Hematopoietic multipotent progenitor cell treated with erythropoietin and hydrocortisone succinate and interleukin-3 and kit ligand, for 8 days (in vitro differentiated cells): ENCODE measurements at places on chromosomes 4 and X.

DNA sequence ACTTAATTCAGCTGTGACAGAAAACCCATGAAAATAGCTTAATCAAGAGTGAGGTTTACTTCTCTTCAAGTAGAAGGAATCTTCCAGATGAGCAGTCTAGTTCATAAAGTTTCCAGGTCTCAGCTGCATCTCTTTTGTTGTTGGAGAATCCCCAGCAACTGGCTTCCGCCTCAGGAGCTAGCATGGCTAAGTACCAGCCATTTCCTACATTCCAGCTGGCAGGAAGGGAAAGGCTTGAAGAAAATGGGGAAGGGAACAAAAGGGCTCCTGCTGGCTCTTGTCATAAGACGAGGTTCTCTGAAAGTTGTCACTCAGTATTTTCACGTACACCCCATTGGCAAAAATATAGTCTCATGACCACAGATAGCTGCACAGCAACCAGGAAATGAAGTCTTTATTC, 27.3 kb upstream of the TRIM2 start:
- DNase-seq, result no peak

DNA sequence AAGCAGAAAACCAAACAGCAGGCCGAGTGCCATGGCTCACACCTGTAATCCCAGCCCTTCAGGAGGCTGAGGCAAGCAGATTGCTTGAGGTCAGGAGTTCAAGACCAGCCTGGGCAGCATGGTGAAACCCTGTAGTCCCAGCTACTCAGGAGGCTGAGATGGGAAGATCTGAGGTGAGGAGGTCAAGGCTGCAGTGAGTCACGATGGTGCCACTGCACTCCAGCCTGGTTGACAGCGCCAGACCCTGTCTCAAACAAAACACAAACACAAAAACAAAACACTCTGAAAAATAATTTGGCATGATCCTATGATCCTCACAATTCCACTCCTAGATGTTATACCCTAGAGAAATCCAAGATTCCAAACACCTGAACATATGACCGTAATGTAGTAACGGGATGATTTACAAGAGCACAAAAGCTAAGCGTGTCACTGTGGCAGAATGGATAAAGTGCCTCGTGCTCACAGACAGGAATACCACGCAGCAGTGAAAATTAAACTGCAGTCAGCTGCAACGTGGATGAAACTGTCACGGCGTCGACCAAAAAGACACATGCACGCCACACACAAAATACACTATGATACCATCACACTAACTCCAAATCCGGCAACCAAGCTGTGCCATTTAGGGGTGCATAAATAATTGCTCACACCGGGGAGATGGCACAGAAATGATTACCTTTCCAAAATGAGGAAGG, 1.7 kb downstream of the NELFA start:
- no peak for DNase-seq

DNA sequence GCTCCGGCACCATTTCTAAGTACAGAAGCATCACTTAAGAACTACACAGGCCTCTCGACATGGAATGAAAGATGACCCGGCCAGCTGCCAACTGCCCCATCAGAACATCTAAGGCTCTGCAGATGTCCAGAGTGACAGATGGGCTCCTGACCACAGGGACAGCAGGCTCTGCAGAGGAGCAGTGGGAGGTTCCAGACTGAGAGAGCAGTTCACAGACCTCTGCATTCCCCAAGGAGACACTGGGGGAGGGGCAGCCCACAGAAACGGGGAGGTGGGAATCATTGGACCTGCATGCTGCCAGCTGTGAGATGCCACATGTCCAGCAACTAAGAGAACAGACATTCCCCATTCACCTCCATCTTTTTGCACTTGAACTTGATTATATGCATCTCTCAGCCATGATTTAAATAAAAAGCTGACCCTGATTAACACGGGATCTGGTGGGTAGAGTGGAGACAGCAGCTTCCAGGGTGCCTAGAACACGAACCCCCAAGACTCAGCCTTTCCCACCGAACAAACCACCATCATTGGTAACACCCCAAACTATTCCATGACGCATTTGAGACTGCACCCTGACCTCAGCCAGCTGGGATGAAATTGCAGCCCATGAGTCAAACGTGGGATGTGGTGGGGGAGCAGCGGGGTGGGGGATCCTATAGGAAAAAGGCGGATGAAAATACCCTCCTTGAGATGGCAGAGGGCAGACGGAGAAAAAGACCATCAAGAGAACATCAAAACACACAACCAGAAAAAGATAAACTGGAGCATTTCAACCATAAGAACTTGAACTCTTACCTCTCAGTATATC, 47.2 kb downstream of the AFAP1 start:
- no peak for DNase-seq

DNA sequence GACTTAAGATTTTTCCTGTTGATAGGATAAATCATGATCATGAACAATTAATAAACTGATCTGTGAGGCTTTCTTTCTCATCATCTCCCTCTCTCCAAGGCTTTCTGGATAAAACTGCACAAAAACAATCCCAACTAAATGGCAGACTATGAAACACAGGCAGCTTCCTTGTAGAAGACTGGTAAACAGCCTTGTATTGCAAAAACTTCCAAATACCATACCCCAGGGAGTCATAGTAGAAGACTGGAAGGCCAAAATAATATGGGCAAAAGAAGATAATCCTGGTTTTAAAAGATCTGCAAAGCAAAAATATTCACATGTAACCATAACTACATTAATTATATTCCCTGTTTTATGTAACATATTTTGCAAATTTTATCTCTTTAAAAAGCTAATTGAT, 113.0 kb downstream of the ANAPC10 start:
- DNase-seq, result no peak

- DNase-seq, result no peak
Measured at GRCh38 chr4:139560406-139561104, 4.5 kb upstream of the SETD7 start.

- DNase-seq, result no peak
Measured at GRCh38 chr4:81621490-81621889, 149.8 kb upstream of the RASGEF1B start.

- DNase-seq, result peak; percentile 10
Measured at GRCh38 chr4:155582971-155583437, 83.6 kb upstream of the GUCY1A1 start.

GRCh38 chrX:33333271-33333670, 121.9 kb upstream of the DMD start:
- no peak for DNase-seq

DNA sequence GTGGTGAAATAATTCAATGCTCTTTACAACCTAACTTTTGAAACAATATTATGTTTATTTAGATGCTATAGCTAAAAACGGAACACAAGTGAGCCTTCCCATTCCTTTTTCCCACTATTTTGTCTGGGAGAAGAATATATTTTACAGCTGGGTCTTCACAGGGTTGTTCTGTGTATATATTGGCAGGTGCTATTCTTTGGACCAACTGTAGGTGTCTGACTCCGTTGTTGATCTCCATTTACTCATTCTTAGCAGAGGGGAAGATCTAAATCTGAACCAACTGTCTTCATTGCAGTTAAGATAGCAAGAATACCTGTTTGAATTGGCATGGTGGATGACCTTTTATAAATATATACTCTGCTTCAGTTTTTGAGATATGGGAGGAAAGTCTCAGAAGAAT, 257.4 kb downstream of the CFAP299 start:
- DNase-seq, result no peak

- DNase-seq, result no peak
Measured at GRCh38 chr4:28842271-28842670, 1877.9 kb upstream of the PCDH7 start.

DNA sequence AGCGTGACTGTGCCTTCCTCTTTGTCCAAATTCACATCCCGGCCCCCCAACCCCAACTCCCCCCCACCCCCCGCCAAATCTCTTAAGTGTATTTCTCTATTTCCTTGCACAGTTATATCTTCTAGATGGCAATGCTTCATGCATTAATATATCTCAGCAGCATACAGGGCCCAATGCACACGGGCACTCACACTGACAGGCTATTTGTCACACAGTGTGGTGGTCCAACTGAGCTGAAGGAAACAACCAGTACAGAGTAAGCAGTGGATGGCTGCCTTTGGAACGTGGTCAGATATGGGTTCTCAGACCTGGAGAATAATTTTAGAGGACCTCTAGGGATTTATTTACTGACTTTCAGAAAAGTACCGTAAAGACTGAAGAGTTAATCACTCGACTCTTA, 681 bp downstream of the EXOC1 start:
- DNase-seq, result peak; percentile 15

DNA sequence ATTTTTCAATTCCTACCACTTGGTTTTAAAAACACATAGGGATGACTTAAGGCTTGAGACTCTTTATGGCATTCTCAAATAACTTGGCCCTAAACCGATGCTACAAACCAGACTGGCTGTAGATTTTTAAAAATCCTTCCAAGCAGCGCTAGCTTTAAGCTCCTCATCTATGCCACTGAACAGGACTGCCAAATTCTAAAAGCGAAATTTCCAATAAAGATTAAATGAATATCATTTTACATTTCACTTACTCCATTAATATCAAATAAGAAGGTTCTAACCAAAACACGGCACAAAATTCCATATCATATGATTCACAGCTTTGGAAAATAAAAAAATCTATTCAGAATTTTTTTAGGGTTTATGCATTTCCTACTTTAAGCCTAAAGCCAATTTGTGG, 134.2 kb downstream of the FANCB start:
- DNase-seq, result no peak

DNA sequence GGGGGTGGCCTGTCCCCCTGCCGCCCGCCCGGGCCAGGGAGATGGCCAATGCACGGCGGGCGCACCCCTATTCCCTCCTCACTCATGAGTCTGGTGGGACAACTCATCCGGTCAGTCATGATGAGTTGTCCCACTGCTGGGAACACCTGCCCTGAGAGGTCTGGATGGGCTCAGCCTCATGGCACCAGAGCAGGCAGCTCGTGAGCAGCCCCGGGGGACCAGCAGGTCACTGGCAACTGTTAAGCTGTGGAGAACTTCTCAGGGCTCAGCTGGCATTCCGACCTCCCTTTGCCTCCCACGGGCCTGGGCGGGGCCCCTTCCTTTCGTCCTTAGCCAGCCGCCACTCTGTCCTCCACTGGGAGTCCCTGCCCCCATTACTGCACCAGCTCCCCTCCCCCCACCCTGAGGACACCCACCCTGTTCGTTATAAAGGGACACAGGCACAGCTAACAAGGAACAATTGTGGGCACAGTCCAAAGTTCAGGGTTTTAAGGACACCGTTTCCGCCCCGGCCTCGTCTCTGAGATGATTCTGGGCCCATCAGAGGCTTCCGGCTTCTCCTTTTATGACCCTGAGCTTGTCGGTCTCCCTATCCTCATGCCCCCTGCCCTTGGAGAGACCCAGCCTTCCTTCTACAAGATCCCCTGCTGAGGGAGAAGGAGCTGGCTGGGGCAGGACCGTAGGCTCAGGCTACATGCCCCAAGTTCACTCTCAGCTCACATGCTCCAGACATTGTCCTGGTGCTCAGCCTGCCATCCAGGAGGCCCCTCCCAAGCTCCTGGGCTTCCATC, 14.6 kb upstream of the KIAA0232 start:
- DNase-seq, result no peak

DNA sequence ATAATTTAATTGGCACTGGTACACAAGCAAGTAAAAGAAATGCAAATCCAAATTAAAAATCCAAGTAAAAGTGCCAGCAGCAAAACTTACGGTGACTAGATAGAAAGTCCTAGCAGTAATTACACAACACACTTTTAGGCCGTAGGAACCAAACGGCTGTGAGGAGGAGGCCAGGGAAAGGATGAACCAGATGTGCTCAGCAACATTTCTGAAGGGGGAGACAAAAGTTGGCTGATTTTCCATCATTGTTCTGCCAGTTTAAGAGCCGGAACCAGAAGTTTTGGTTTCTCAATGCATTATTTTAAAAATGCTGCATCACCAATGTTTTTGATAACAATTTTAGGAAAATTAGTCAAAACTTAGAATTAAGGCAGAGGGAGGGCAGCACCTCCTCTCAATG, 68.7 kb upstream of the ENPP6 start:
- DNase-seq, result no peak

- DNase-seq, result no peak
Measured at GRCh38 chr4:79652738-79653137, 244.7 kb upstream of the GK2 start.

DNA sequence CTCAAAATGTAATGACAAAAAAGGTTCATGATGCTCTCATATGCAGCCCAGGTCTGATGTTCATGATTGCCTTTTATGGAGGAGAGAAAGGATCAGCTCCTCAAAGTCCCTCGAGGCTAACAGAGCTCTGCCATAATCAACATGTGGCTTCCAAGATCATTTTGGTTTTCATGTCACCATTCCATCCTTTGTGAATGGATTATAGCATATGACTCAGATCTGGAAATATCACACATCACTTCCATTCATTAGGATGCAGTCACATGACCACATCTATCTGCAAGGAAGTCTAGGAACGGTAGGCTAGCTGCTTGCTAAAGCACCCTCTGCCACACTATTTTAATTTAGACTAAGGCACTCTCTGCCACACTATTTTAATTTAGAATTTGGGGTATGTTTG, 77.6 kb downstream of the COX18 start:
- DNase-seq, result no peak

DNA sequence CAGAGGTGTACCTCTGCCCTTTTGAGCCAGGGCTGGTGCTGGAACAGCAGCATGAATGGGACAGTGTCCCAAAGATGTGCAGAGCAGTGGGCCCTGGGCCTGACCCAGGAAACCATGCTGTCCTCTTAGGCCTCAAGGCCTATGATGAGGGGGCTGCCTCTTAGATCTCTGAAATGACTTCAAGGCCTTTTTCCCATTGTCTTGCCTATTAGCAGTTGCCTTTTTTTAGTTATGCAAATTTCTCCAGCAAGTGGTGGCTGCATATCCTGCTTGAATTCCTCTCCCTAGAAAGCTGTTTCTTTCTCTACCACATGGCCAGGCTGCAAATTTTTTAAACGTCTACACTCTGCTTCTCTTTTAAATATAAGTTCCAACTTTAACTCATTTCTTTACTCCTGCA, 160.3 kb downstream of the CFAP299 start:
- DNase-seq, result no peak

DNA sequence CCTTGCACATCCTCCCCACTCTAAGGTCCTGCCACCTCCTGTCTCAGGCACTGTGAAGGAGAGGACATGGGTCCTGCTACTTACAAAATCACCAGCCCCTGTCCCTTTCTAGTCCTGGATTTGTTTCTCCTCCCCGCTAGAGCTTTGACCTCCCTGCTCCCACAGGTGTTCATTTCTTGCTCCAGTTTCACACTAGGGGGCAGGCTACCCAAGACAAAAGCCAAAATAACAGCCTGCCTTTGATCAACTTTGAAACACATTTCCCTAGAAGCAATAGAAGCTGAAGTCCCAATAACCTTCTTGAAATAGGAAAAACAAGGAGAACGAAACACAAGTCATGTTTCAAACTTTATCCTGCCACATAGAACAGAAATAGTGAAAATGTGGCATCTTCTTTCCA, 164.4 kb downstream of the QDPR start:
- peak; percentile 23 for DNase-seq
